ENCODE measurements at places on chromosomes 6 and 20. TPM values are rescaled to one million over a fixed set of nuclear protein-coding genes. Genes with fewer than 3 reads are reported as not detected.

DNA sequence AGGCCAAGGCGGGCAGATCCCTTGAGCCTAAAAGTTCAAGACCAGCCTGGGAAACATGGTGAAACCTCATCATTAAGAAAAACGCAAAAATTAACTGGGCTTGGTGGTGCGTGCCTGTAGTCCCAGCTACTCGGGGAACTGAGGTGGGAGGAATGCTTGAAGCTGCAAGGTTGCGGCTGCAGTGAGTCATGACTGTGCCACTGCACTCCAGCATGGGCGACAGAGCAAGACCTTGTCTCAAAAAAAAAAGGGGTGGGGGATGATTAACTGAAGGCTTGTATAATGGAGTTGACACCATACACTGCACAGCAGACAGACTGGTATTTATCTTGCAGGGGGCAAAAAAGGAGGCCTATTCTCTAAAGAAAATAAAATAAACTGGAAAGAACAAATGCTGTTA is 27.7 kb downstream of the SRPK1 start:
- DNase-seq = no peak

KCNQ2 gene
- 133 TPM for total RNA-seq

DNA sequence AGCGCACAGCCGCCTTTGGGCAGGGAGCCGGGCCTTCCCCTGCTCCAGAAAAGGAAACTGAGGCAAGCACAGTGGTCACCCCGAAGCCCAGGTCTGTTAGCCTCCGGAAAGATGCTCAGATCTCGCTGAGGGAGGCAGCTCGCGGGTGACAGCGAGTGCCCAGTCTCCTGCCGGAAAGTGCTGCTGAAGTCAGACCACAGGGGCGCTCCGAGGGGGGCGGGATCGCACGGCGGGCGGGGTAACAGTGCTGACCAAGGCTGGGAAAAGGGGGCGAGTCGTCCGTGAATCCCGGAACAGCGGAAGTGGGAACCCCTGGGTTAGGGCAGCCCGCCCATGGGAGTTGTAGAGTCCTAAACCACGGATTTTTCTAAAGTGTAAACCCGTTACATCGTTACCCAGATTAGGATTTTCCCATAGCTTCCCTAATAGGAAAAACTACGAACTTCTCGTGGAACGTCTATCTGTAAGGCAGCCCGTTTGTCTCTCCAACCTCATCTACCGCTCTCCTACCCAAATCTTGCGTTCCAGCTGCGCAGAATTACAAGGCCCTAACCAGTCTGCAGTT is 504 bp downstream of the VPS16 start:
- DNase-seq = peak; percentile 35

DNA sequence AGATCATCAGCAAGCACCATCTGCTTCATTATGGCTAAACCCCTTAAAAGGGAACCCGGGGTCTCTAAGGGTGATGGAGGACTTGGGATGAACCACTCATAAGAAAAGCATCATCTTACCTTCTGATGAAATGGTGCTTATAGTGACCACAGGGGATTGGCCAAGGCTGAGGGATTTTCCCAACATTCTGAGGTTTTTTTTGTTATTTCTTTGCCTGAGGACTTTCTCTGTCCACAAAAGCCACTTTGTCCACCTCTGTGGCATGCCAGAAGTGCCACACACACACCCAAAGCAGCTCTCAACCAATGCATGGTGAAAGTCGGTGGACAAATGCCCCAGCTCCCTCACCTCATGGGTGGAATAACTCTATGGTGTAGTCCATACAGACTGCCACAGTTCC is 79.3 kb upstream of the TOP1 start:
- no peak for DNase-seq

DNA sequence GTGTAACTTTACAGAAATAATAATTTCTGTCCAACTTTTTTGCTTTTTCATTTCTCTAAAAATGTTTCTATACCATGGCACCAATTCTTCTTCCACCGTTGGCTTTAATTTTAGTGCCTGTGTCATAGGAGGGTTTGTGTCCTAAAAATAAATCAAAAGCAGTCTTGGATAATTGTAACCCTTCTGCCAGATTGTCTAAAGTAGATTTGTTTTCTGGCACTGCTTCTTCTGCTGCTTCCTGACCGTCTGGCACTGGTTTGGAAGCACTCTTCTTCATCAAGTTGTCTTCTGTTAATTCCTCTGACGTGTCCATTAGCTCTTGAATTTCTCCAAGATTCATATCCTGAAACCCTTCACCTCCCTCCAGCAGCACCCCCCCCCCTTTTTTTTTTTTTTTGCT is 33.1 kb downstream of the SCAF8 start:
- DNase-seq = peak; percentile 92

CDK5RAP1 gene
- 65.5 TPM for total RNA-seq

DNA sequence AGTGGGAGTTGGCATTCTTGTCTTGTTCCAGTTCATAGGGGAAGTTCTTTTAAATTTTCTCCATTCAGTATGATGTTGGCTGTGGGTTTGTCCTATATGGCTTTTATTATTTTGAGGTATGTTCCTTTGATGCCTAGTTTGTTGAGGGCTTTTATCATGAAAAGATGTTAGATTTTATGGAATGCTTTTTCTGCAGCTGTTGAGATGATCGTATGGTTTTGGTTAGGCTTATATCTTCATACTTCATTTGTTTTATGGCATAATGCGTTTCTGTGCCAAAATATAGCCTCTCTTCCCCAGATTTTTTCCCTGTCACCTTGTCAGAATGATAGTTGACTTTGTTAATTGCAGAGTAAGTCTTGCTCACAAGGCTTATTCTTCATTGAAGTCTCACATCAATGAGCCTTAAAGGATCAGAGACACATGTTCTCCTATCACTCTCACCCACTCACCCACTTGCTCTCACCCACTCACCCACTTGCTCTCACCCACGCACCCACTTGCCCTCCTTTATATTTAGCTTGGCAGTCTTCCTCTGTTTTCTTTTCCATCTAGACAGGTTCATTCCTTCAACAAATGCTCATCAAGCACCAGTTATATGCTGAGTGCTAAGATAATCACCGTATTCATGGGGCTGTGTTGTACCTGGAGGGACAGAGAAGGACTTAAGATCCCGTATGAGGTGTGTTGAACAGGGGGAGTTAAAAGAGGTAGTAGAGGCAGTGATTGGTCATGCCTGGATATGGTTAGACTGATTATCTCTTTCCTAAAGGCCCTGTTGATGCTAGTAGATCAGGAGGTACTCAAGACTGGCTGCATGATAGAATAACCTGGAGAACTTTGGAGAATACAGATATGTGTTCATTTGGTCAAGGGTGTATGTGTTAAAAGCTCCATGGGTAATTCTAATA is 19.3 kb downstream of the UST start:
- DNase-seq = no peak

DNA sequence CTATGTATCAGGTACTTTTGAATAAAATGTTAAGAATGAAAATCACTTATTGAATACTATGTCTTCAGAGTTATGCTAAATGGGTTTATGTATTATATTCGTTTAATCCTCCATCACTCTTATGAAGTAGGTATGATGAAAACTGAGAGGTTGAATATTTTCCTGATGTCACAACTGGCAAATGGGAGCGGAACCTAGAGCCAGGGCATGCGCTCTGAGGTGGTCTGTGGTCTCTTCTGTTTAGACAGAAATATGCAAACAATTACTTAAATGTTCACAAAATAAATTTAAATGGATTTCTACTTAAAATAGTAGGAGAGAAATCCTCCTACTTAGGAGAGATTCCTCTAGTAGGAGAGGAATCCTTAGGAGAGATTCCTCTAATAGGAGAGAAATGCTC is 21.3 kb upstream of the UTRN start:
- no peak for DNase-seq

SPAG4 gene
- total RNA-seq = 12.7 TPM

FOXF2 gene
- not detected for total RNA-seq

DNA sequence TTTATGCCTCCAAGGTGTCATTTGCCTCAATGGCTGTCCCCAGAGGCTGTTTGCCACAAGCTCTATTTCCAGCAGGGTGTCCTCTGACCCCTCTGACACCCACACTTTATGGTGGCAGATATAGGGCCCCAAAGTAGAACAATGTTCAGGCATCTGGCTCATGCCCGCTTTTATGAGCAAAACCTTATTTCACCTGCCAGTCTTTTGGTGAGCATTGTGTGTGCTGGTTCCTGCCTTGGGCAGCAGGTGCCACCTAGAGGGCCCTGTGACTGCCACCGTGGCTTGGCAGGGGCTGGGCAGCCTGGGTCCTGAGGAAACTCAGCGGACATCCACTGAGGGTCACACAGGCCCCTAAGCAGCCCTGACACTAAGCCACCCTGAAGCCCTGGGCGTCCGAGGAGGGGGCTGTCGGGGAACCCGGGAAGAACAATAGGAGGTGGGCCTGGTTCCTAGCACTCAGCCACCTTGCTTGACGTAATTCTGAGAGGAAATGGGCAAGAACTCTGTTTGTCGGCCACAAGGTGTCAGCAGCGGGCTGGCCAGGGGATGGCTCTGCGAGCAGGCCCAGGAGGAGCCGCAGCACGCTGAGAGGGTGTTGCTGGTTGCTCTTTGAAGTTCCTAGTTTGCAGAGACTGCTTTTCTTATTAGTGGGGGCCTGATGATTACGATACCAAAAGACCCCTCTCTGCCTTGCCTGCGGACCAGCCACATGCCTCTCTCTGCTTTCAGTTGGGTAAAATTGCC is 148.9 kb downstream of the SCML4 start:
- DNase-seq = peak; percentile 86

GRCh38 chr20:56454754-56455153 is 13.7 kb upstream of the RTF2 start:
- DNase-seq = no peak

BIRC7 gene
- total RNA-seq = 68.2 TPM

OOEP gene
- total RNA-seq = not detected

GRCh38 chr6:20868397-20869096 is 334.3 kb downstream of the CDKAL1 start:
- DNase-seq = no peak

GRCh38 chr6:125746731-125747588 is 2.5 kb upstream of the HEY2 start:
- peak; percentile 79 for DNase-seq

- no peak for DNase-seq
Observed at GRCh38 chr6:46103441-46104115, 26.2 kb upstream of the ENPP4 start.

DNA sequence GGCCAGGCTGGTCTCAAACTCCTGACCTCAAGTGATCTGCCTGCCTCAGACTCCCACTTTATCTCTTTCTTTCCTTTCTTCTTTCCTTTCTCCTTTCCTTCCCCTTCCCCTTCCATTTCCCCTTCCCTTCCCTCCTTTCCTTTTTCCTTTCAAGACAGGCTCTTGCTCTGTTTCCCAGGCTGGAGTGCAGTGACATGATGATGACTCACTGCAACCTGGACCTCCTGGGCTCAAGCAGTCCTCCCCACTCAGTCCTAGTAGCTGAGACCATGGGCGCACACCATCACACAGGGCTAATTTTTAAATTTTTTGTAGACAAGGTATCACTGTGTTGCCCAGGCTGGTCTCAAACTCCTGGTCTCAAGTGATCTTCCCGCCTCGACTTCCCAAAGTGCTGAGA is 377.6 kb upstream of the ZFP64 start:
- no peak for DNase-seq

DNA sequence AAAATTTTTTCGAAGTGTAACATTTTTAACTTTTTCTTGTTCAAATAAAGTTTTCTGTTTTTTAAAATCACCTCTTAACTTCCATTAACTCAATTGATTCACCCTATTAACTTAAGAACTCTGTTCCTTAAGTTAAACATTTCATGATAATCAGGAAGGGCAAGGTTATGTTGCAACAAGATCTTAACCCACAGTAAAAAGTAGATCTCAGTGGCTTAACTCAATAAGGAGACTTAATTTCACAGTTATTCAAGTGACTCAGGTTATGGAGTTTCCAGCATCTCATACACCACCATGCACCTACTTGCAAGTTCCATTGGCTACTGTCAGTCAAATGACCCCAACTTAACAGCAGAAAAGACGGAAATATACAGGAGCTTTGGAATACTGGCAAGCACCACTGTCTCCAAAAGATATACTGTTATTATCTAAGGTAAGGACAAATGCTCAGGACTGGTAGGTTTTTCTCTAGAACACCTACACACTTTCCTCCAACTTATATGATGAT is 11.2 kb downstream of the HLA-DQB1 start:
- DNase-seq = no peak

TMEM181 gene
- total RNA-seq = 32.8 TPM

DNA sequence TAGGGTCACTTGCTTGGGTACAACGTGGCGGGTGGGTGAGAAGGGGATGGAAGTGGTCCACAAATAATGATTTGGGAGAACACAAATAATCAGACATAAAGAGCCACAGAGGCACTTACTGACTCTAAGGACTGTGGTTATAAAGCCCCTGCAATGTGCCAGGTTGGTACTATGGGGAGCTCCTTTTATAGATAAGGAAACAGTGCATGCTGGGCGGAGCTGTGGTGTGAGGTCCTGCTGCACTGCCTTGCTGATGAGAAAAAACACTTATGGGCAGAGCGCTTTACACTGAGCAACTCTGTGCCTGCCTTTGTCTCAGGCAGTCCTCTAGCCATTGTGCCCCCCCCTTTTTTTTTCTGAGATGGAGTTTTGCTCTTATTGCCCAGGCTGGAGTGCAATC is 29.1 kb upstream of the SCRT2 start:
- DNase-seq = no peak

GINS1 gene
- 40.0 TPM for total RNA-seq

FKBP1C gene
- 1.7 TPM for total RNA-seq

DNA sequence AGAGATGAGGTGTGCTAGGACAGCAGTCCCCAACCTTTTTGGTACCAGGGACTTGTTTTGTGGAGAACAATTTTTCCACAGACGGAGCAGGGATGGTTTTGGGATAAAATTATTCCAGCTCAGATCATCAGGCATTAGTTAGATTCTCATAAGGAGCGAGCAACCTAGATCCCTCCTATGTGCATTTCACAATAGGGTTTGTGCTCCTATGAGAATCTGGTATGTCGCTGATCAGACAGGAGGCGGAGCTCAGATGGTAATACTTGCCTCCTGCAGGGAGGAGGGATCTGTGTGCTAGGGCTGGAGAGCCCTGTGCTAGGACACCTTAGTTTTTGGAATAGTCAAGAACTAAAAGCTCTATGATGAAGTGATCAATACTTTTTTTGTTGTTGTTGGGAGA is 2.5 kb downstream of the SMIM13 start:
- DNase-seq = peak; percentile 61

SMLR1 gene
- not detected for total RNA-seq

DNA sequence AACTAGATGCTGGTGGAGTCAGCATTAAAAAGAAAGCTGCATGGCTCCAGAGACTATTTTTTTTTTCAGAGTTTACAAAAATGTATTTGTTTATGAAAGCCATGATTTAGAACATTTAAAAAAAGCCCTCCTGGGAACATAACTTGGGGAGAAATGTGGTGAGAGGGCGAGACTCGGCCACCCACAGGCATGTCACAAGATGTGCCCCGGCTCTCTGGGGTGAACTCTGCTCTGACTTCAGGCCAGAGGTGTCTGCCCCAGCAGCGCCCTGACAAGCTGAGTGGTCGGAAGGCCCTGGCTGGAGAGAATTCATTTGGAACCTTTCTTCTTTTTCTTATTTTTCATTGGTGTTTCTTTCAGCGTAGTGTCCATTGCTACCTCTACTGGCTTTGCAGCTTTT is 21.7 kb upstream of the RFPL4B start:
- DNase-seq = no peak

MAP3K7 gene
- 28.2 TPM for total RNA-seq

DNA sequence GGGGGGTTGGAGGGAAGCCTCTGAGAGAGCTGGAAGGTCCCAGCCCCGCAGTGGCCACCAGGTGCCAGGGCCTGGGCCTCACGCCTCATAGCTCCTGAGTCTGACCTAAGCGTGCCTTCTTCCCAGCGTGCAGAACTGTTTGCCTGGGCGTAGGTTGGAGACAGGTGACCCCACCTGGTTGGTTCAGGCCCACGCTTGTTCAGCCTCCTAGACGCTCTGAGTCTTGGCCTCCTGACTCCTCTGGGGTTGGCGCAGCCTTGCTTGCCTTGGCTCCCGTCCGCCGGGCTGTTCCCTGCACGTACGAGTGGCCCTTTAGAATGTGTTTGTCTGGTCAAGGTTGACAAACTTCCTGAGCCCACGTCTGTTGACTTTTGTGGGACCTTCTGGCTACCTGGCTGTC is 70.8 kb downstream of the EYA2 start:
- no peak for DNase-seq
